Muscle of leg (tissue), 16 donors: ENCODE measurements at places on chromosomes 12 and 14. TPM values are rescaled to one million over a fixed set of nuclear protein-coding genes. Genes with fewer than 3 reads are reported as not detected.

- no peak for DNase-seq
Observed at GRCh38 chr14:69214393-69214792, 23.1 kb downstream of the EXD2 start.

- no peak for DNase-seq
Observed at GRCh38 chr14:76304536-76305267, 71.2 kb upstream of the ESRRB start.

DNA sequence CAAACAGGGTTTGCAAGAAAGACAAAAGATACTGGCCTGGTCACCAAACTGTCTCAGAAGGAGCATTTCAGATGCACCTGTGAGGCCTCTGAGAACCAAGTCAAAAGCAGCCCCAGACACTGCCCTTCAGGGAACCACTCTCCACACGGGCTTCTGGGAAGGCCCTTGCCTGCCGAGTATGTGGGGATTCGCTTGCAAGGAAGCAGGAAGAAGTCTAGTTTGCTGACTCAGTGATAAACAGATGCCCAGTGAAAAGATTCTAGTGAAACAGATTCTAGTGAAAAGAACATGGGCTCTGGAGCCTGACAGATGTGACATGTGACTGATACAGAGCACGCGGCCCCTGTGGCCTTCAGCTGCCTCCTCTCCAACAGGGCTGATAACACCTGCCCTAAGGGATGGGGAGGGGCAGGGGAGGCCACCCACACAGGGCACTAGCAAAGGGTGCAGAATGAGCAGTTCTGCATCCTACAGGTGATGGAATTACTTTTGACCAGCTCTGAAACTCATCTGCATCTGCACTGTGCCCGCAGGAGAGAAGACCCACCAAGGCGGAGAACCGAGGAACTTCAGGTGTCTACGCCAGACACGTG lies 19.1 kb downstream of the AMN start:
- no peak for DNase-seq

- no peak for DNase-seq
Observed at GRCh38 chr12:71752891-71753290, 1.8 kb upstream of the RAB21 start.

GRCh38 chr12:30757316-30757715 lies 2.6 kb upstream of the CAPRIN2 start:
- DNase-seq = no peak

ACSS3 gene
- 12.7 TPM for total RNA-seq

GRCh38 chr14:68363843-68364767 lies 428.8 kb downstream of the ZFP36L1 start:
- DNase-seq = peak; percentile 87

- DNase-seq = no peak
Observed at GRCh38 chr14:37819155-37820015, 224.0 kb downstream of the TTC6 start.

DNA sequence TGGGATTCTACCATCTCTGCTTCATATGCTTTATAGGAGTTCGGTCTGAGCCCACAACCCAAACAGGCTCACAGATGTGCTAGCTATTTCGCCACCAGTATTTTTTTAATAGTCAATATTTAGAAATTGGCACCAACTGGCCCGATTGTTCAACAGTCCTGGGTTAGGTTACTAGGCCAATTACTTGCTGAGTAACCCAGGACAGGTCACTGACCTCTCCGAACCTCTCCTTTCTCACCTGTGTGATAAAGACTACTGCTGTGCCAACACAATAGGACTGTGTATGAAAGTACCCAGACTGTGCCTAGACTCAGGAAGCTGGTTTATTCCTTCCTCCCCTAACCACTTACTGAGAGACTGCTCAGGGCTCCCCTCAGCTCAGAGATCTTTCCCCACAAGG lies 8.3 kb downstream of the BDKRB2 start:
- no peak for DNase-seq

DNA sequence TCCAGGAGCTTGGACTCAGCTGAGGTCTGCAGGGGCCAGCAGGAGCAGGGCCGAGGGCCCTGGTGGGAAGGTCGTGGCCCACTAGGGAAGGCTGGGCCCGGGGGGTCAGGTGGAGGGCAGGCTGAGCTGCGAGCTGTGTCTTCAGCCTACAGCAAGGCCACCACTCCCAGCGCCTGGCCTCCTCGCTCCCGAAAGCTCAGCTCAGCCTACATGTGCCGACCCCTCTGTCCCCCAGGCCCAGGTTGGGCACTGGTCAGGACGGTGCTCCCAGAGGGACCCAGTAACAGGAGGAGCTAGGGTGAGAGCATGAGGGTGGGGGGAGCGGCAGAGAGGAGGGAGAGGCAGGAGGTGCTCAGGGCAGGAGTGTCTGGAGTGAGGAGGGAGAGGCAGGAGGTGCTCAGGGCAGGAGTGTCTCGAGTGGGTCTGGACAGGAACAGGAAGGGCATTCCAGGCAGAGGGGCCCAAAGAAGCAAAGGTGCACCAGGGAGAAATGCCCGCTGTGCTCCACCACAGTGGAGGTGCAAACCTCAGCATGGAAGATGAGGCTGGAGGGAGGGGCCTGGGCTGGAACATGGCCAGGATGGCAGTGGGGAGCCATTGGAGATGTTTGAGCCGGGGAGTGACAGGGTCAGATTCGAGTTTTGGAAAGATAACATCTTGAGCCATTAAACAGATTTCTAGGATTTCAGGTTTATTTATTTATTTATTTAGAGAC lies 29.1 kb upstream of the GPR132 start:
- DNase-seq = no peak

GPR84 gene
- total RNA-seq = not detected

CCER1 gene
- not detected for total RNA-seq

DNA sequence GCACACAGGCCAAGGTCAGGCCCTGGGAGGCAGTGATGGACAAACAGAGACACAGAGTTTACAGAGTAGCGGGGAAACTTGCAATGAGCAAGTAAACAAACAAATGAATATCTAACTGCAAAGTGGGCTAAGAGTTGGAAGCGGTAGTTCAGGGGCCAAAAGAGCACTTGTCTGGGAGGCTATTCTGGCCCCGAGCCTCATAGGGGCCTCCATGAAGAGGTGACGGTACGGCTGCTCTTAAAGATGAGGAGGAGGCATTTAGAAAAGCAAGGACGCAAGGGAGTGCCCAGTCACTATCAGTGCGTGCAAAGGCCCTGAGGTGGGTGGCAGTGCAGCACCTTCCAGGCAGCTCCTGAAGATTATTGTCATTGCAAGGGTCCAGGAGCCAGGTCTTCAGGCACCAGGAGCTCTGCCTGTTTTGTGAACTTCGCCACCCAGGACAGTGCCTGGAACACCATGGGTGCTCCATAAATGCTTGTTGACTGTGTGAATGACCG lies 4.4 kb upstream of the TMEM119 start:
- no peak for DNase-seq

DNA sequence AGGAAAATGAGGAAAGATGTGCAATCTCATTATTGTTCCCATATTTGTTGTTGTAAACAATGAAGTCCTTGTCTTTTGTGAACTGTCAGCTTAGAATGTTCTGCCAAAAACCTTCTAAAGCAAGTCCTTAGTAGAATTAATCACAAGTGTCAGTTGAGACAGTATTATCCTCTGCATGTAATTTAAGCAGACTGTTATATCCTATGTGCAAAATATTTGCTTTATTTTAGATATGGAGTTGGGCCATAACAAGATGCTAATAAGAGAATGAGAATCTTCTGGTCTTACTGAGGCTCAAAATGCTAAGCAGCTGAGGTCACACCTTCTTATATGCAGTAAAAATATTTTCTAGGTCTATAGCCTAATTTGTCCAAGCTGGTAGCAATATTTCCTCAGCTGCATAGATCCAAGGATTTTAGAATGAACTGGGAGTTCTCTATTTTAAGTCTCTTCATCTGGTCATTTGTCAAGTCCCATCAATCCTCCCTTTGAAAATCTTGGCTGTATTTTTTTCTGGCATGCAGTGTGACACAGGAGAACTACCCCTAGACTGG lies 222.3 kb upstream of the NAV3 start:
- DNase-seq = peak; percentile 77

WNT1 gene
- not detected for total RNA-seq

DNA sequence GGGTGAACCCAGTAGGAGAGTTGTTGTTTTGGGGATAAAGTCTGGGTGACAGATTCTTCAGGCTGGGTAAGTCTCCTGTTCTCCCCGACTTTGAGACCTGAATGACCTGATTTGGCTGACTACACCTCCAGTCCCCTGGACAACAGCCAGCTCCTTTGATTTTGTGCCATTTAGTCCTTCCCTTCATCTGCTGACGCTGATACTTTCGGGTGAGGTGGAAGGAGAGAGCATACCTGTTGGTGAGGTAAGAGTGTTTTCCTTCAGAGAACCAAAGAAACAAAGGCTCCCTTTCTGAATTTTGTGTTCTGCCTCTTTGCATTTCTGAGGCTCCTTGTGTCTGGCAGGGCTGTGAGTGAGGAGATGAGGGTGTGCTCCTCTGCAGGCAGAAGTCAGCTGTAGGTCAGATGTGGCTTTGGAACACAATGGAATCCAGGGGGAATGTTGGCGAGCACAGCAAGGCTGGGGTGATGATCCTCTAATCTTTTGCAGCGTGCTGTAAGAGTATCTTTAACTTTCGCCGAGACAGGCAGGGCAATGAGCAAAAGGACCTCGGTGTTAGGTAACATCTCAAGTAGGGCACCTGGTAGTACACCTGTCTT lies 12.1 kb downstream of the ETV6 start:
- peak; percentile 45 for DNase-seq

DNA sequence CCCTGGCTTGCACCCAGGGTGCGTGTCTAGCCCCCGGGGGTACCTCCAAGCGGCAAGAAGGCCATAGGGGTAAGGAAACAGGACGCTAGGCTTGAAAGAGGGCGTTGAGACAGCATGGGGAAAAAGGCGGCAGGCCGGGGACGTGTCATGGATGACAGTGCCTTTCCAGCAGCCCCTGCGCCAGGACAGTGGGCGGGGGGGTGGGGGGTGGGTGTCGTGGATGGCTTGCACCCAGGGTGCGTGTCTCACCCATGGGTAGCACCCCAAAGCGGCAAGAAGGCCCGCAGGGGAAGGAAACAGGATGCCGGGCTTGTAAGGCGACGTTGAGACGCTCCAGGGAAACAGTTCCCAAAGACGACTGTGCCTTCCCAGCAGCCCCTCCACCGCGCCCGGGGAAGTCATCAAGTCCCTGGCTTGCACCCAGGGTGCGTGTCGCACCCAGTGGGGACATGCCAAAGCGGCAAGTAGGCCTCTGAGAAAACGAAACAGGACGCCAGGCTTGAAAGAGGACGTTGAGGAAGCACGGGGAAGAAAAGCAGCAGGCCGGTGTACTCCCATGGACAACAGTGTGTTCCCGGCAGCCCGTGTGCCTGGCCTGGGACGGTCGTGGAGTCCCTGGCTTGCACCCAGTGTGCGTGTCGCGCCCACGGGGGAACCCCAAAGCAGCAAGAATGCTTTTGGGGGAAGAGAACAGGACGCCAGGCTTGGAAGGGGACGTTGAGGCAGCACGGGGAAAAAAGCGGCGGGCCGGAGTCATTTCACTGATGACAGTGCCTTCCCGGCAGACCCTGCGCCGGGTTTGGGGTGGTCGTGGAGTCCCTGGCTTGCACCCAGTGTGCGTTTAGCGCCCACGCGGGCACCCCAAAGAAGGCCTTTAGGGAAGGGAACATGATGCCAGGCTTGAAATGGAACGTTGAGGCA lies 163.5 kb upstream of the ALG10B start:
- no peak for DNase-seq

DNA sequence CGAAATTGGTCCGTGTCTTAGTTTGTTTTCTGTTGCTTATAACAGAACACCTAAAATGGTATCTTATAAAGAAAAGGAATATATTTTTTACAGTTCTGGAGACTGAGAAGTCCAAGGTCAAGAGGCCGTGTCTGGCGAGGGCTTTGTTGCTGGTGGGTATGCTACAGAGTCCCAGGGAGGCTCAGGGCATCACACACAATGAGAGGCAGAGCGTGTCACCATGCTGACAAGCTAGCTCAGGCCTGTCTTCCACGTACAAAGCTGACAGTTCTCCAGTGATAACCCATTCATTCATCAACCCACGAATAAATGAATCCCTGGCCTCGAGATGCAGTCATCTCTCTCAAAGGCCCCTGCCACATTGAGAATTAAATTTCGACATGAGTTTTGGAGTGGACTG lies 56.7 kb upstream of the AEBP2 start:
- no peak for DNase-seq

- no peak for DNase-seq
Observed at GRCh38 chr14:62187265-62187664, 425.0 kb downstream of the SNAPC1 start.

GRCh38 chr14:104596451-104596918 lies 8.1 kb downstream of the TMEM179 start:
- no peak for DNase-seq

DNA sequence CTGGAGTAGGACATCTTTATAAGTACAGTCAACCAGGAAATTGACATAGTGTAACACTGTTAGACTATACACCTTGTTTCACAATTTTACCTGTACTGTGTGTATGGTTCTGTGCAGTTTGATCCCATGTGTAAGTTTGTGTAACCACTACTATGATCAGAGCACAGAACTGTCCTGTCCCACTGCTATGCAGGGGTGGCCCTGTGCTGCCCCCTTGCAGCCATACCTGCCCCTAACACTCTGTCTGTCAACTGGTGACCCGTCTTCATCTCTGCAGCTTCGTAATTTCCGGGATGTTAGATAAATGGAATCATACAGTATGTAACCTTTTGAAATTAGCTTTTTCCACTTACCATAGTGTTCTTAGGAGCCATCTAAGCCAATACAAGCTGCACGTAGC lies 58.7 kb upstream of the RD3L start:
- no peak for DNase-seq

DNA sequence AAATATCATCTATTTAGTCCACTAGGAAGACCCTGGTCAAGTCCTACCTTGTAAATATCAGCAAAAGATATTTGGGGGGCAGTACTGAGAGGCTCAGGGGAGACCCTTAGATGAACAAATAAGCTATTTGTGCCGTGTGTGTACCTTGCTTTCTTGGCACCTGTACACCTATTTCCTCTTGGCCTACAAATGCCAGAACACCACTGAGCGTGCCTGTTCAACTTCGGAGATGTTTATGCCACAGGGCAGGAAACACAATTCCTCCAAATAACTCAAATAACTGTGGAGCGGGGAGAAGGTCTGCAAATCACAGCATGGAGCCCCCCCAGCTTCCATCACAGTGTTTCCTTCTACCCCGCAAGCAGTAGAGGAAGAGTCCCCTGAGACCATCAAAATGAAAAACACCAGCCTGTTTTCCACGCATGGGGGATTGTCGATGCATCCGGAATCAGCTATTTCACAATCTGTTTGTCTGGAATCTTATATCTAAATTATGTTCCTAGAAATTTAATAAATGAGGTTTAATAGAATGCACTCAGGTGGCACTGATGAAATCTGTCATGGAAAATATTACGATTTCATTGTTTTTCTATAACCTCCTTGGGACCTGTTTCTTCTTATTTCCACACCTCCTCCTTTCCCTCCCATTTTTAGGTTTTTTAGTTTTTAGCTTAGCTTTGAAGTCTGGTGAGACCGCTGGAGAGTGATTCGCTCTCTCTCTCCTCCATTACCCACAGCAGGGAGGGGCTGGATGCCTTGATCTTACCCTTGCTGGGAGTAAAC lies 254.0 kb upstream of the SRRM4 start:
- DNase-seq = no peak

DNA sequence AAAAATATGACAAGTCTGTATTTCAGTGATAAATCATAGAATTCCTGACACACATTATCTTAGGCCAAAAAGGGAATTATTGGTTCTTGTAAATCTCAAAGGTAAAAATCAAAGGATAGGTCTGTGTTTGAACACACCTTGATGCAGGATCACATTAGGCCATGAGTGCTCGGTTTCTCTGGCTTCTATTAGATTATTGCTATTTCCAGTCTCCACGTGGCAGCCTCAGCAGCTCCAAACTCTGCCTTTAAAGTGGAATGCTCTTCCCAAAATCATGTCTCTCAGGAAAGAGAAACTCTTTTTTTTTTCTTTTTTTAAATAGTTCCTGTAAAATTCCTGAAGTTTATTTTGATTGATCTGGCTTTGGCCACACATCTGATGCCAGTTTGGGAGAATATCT lies 105.6 kb upstream of the FRMD6 start:
- peak; percentile 45 for DNase-seq

RFX4 gene
- 0.09 TPM for total RNA-seq
